ENCODE measurements at places on chromosomes 2 and 18. TPM values are rescaled to one million over a fixed set of nuclear protein-coding genes. Genes with fewer than 3 reads are reported as not detected.

TUBB8B gene
- polyA plus RNA-seq = 0.03 TPM

DNA sequence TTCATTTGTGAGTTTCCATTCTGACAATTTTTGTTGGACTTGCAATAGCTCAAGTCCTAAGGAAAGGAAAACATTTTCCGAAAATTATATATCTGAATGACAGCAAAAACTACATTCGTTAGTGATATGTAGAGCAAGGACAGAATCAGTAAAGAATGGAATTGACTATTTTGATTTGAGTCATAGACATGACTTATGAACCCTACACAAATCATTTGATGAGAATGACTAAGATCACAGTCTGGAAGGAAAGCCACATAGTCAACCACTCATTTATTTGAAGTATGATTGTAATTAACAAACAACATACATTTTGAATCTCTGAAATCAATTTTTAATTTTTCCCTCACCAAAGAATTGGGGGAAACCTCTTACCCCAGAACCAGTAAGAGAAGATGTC lies 231.6 kb upstream of the CRIM1 start:
- no peak for DNase-seq
- peaks cover 4% of the 10 kb centered on the region for H3K27me3 ChIP-seq
- no peak overlapping the region for H3K4me3 ChIP-seq

PLB1 gene
- 1.4 TPM for polyA plus RNA-seq

POTEJ gene
- not detected for polyA plus RNA-seq

DNA sequence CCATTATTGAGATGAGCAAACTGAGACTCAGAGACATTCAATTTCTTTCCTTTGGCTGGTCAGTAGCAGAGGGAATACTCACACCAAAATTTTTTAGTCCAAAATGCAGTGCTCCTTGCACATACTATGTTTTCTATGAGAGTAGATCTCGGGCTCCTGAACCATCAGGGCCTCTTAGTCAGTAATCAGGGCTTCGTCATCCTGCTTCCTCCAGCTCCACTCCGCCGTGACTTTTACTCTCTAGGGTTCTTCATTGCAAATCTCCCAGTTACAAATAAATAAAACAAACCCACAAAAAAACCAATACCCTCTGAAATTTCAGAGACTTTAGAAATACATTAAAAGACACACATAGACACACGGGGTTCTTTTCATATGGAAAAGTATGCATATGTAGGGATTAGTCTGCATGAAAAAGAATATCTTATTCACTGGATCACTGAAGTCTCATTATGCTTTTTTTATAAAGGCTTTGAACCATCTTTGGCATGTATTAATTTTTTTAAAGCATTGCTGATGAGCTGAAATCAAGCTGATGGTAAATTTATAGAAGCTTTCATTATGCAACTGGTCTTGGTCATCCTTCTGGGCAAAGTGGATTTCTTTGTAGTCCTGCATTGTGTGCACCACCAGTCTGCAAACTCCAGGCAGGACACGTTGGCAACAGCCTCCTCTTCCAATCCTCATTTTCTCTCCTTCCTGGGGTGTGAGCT lies 235.0 kb downstream of the ICOS start:
- no peak overlapping the region for H3K27ac ChIP-seq
- H3K27me3 ChIP-seq = peaks cover 5% of the 10 kb centered on the region
- no peaks in the 10 kb centered on the region for H3K36me3 ChIP-seq
- no peak overlapping the region for H3K4me3 ChIP-seq
- DNase-seq = no peak

- peaks cover 12% of the 10 kb centered on the region for H3K4me1 ChIP-seq
- no peaks in the 10 kb centered on the region for H3K27me3 ChIP-seq
- no peak overlapping the region for H3K4me3 ChIP-seq
- peak overlapping the region; percentile 85 for H3K27ac ChIP-seq
- no peak for DNase-seq
- no peaks in the 10 kb centered on the region for H3K36me3 ChIP-seq
These were observed 13.9 kb downstream of the ZAP70 start for GRCh38 chr2:97727296-97727695.

PRADC1 gene
- 109 TPM for polyA plus RNA-seq

ANKRD12 gene
- 3.1 TPM for polyA plus RNA-seq

APOB gene
- 0.22 TPM for polyA plus RNA-seq

LIPG gene
- 3.1 TPM for polyA plus RNA-seq

PSMA8 gene
- not detected for polyA plus RNA-seq

DNA sequence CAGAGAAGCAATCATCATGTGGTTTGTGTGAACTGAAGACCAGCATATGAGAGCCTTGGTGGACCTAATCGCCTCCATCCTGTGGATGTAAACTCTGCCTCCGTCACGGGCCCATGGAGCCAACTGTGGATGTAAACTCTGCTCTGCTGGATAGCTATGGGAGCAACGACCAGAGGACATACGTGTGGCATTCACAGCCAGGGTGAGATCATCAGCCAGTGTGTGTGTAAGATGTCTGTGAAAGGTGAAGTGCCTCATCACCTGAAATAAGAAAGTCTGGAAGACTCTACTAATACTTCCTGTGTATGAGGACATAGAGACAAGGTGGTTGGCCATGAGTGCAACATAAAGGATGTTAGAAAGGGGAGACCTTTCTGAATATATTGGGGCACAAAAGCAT lies 63.5 kb downstream of the CYB5A start:
- DNase-seq = no peak
- H3K27me3 ChIP-seq = no peaks in the 10 kb centered on the region
- no peaks in the 10 kb centered on the region for H3K4me1 ChIP-seq

ERICH2 gene
- 0.45 TPM for polyA plus RNA-seq

DNA sequence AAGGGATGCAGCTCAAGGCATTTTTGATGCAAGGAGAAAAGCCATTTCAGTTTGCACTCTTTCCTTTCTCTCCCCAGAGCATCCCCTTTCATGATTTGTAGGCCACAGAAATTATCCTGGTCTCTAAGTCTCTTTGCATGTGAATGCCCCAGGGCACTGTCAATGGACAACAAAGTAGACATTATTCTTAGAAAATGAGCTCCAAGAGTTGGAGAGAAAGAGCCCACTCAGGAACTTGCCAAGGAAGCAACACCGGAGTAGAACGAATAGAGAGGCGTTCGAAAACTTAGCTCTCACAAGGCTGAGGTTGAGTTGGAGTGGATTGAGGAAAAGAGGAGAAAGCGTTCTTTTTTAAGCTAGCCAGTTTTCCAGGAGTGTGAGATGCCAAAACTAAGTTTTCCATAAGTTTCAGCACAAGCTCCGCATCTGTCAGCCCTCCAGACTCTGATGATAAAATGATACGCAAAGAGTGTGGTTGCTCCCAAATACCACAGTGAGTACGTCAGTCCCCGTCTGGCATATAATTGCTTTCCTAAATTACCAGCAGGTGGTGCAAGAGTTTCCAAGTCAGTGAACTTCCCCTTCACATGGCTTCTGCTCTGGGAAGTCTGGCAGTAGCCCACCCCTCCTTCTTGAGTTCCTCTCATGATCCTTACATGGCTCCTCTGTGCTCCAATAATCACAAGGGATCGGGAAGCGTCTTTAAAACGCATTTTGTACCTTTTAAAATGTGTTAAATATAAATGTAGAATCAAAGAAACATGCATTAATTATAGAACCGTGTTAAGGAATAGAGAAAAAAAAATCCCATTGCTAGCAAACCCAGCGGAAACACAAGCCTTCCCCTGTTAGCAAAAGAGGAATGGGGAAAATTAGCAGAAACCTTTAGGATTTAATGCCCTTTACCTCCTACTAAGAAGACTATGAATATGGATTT lies 1060.6 kb upstream of the FANCL start:
- H3K27me3 ChIP-seq = no peaks in the 10 kb centered on the region
- DNase-seq = no peak
- no peak overlapping the region for H3K27ac ChIP-seq
- no peaks in the 10 kb centered on the region for H3K36me3 ChIP-seq
- no peaks in the 10 kb centered on the region for H3K4me1 ChIP-seq

SPATA3 gene
- polyA plus RNA-seq = not detected

HOXD11 gene
- not detected for polyA plus RNA-seq

DNA sequence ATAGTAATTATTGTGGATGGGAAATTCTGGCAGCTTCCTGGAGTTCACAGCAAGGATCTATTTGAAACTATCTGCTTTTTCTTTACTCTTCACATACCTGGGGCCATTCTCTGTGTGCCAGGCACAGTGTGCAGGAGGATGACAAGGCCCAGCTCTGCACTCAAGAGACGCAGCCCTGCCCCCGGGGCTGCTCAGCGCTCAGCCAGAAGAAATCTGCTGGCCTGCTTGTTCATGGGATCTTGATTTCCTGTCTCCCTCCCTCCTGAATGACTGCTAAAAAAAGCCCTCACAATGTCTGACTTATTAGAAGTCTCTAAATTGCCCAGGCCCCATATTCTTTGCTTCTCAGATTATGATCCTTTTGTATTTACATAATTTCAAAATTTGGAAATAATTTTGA lies 210.9 kb downstream of the DCDC2C start:
- H3K27ac ChIP-seq = peak overlapping the region; percentile 31
- no peaks in the 10 kb centered on the region for H3K27me3 ChIP-seq

USP40 gene
- polyA plus RNA-seq = 32.8 TPM

- no peaks in the 10 kb centered on the region for H3K4me1 ChIP-seq
- peaks cover 4% of the 10 kb centered on the region for H3K27me3 ChIP-seq
- no peak overlapping the region for H3K27ac ChIP-seq
- no peaks in the 10 kb centered on the region for H3K36me3 ChIP-seq
- H3K4me3 ChIP-seq = no peak overlapping the region
These were observed 171.5 kb upstream of the SIX2 start for GRCh38 chr2:45180779-45181178.

DNA sequence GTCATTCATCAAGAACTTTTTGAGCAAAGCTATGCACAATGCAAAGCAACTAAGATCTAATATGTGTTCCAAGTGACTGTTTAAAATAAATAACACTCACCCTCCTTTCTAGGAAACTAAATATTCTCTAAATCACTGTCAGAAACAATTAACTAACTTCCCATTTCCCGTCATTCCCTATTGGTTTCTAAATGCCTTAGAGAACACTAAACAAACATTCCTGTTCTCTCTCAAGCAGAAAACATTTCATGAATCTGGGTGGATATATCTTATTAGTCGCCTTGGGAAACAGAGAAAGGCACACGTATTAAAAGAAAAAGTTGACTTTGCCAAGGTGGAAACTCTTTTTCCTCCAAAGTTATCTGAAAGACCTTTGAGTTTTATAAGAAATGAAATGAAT lies 735.2 kb downstream of the MBD2 start:
- no peak overlapping the region for H3K27ac ChIP-seq
- no peak for DNase-seq
- no peaks in the 10 kb centered on the region for H3K36me3 ChIP-seq

DNA sequence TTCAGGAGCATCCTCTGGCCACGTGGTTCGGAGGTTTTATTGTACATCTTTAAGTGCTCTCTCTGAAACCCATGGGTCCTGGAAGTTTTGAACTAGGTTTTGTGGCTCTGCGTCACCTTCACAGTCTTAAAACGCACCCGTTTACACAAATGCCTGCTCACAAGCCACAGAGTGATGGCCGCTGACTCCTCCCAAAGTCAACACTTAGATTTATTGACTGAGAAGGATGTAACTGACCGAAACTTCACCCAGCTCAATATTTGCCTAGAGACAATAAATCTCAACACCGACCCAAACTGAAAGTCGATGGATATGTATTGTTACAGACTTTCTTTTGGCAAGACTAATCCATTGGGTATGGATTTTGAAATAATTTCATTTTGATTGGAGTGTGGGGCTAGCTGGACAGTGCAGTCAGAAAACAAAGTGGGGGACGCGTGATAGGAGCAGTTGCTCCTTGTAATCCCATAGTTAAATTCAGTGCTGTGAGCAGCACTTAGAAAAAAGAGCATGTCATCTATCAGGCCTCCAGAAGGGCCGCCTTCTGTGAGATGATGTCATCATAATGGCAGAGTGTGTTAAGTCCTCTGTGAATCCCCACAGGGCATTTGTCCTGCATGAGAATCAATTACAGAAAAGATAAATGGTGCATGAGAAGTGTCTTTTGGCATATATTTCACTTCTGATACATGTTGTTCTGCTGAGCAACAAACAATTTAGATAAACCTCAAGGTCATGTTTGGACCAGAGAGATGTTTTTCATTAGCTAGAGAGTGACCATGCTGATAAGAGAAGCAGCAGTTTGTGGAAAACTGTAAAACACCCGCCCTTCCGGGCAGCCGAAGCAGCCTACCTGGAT lies 183.7 kb downstream of the INO80D start:
- H3K27ac ChIP-seq = no peak overlapping the region
- peaks cover 7% of the 10 kb centered on the region for H3K4me1 ChIP-seq
- DNase-seq = no peak
- H3K36me3 ChIP-seq = no peaks in the 10 kb centered on the region

PLGLB2 gene
- 0.78 TPM for polyA plus RNA-seq

CFC1 gene
- not detected for polyA plus RNA-seq

- no peaks in the 10 kb centered on the region for H3K36me3 ChIP-seq
These were observed 105.0 kb downstream of the NEDD4L start for GRCh38 chr18:58148954-58149471.

DNA sequence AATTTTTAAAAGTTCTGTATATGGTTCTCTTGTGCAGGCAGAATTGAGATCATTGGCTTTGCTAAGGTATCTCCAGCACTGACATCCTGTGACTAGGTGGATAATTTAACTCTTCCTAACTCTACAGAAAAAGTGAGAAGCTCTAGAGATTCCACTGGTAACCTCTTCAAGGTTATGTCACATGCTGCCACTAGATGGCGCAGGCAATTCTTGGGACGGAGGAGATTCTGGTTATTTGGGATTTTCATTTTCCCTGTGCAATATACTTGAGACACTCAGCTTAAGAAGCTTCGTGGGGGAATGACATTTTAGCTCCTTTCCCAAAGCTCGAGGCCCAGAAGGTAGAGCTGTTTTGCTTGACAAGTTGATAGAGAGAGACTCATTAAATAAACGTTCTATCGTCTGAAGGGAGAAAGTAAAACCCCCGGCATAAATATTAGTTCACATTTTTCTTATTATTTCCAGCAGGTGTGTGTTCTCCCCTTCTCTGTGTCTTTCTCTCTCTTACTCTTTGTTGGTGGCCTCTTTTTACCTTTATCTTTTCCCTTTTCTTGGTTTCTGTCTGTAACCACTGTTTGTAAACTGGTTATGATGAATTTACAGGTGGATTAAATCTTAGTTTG lies 26.6 kb upstream of the LANCL1 start:
- no peaks in the 10 kb centered on the region for H3K4me1 ChIP-seq
- DNase-seq = no peak
- no peak overlapping the region for H3K27ac ChIP-seq
- H3K36me3 ChIP-seq = no peaks in the 10 kb centered on the region
- H3K4me3 ChIP-seq = no peak overlapping the region
- no peaks in the 10 kb centered on the region for H3K27me3 ChIP-seq

ZBTB7C gene
- polyA plus RNA-seq = 0.80 TPM

DNA sequence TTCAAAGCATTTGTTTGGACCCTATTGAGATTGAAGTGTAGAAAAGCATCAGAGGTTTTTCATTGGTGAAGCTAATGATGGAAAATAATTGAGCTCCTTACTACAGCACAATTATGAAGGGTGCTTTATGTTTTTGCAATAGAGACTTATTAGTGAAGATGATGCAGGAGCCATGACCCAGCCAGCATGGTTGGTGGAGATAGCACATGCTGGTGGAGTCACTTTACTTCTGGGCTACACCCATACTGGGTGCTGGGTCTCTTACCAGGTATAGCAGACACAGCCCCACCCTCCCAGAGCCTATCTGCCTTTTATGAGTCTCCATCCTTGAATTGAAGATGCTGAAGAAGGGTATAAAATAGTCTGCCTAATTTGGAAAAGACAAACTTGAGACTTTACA lies 3.6 kb downstream of the ACP1 start:
- H3K4me1 ChIP-seq = peaks cover 47% of the 10 kb centered on the region
- H3K27ac ChIP-seq = no peak overlapping the region
- H3K4me3 ChIP-seq = no peak overlapping the region

MYO3B gene
- not detected for polyA plus RNA-seq

All from heart right ventricle (tissue), 16 donors.